Activated T-cell treated with anti-CD3 and anti-CD28 coated beads for 24 hours (primary cell): ENCODE measurements at places on chromosomes 7 and 10.

- no peak for DNase-seq
Observed at GRCh38 chr7:131010717-131011431, 276.9 kb upstream of the KLF14 start.

DNA sequence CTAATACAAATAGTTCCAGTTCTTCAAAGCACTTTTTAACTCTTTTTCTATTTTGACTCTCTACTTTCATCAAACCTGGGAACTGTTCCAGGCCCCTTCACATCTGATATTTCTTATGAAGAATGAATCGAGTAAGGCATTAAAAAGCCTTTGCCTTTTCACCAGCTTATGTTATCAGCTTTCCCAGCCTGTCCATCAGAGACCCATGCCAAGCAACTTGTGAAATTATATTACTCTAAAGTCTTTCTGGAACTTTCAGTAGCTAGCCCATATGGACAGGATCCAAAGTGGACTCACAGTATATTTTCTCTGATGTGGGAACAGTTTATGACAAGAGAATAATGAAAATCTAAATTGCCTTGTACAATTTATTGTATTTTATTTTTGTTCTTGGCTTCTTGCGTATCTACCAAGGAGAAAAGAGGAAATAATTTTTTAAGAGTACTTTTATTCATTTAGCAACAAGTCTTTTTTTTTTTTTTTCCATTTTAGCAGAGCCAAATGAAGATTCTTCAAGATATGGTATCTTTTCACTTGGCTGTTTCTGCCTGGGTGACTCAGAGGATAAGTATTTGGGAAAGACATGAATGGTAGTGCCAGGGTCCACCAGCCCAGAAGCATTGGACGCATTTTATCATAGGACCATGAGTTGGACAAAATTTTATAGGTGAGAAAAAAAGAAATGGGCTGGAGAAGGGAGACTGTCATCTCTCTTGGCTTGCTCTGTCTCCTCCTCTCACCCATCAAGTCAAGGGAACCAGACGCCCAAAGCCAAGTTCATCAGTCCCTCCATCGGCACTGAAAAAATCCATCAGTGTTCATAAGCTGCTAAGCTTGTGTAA is 195.8 kb upstream of the NEBL start:
- DNase-seq = no peak

GRCh38 chr7:67625257-67625737 is 628.7 kb downstream of the TYW1 start:
- no peak for DNase-seq

- DNase-seq = no peak
Observed at GRCh38 chr10:90939648-90940047, 18.8 kb upstream of the ANKRD1 start.

GRCh38 chr10:107898392-107898791 is 733.9 kb upstream of the SORCS1 start:
- DNase-seq = no peak

GRCh38 chr7:77580762-77581350 is 43.8 kb downstream of the PTPN12 start:
- no peak for DNase-seq

- no peak for DNase-seq
Observed at GRCh38 chr7:13904689-13905088, 84.8 kb downstream of the ETV1 start.

DNA sequence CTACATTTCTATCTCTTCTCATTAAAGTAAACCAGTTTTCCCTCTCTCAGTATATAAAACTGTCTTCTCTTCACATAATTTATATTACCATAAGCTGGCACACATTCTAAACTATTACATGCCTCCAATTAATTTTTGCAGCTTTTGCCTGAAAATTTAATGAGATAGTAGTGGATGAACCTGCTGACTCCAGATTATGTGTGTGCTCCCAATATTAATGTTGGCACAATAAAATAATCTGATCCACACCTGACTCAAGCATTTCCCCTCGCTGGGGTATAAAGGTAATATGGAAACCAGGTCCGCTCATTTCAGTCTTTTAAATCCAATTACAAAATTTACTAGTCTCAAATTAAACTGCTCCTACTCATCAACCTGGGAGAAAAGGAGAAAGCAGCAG is 63.4 kb downstream of the CTBP2 start:
- DNase-seq = no peak

DNA sequence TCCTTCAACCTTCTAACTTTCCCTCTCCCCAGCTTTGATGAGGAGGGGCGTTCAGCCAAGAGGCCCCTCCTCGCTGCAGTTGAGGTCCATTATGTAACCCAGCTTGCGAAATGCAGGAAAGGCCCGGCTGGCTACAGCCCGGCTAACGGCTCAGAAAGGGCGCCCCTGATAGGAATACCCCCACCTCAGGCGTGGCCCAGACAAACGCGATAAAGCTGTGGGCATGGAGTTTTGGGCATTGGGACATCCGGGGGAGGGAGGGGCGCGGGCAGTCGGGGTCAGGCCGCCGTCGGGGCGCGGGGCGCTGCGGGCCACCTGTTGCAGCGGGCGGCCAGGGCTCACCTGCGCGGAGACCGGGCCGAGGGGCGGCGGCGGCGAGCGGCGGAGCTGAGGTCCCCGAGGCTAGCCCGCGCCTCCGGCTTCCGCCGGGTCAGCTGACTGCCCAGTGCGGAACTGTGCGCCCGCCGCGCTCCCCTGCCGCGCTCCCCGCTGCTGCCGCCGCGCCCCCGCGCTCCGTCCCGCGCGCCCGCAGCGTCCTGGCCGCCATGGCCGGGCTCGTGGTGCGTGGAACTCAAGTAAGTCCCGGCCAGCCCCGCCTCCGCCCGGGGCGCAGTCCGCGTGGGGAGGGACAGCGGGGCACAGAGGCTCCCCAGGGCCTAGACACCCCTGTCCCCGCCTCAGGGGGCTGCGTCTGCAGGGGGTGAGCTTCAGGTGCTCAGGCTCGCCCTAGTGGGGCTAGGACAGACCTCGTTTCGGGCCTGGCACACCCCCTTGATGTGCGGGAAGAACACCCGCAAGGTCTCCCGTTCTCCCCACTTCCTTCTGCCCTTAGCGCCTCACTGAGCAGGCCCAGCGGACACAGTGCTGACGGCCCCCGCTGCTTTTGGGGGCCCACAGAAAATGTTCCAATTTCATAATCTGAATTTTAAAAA is at the start of gene LRMDA:
LRMDA (plus strand) TSS at position 445 of the 932 bp plus-strand sequence.
- DNase-seq = no peak

DNA sequence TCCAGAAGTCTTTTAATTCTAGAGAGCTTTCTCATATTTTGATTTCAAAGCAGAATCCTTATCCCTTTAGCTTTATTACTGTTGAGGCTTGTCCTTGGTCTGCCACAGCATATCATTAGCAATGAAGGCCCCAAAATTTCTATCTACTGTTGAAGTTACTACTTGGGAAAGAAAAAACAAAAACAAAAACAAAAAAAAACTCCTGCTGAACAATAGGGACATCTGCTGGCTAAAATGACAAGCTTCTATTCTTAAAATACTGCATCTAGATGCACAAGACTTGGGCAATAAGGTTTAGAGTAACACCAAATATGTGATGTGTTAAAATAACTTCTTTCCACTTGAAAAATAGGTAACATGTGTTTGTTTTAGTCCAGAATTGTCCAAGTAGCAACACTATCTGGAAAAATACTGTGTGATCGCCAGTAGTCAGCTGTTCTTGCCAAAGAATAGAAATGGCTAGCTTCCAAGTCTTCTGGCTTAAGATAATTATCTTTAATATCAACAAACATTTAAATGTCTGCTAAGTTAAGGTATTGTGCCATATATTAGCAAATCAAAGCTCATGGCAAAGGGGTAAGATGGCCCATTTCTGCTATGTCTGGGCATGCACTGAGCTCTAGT is 3.8 kb upstream of the DMTF1 start:
- DNase-seq = no peak

DNA sequence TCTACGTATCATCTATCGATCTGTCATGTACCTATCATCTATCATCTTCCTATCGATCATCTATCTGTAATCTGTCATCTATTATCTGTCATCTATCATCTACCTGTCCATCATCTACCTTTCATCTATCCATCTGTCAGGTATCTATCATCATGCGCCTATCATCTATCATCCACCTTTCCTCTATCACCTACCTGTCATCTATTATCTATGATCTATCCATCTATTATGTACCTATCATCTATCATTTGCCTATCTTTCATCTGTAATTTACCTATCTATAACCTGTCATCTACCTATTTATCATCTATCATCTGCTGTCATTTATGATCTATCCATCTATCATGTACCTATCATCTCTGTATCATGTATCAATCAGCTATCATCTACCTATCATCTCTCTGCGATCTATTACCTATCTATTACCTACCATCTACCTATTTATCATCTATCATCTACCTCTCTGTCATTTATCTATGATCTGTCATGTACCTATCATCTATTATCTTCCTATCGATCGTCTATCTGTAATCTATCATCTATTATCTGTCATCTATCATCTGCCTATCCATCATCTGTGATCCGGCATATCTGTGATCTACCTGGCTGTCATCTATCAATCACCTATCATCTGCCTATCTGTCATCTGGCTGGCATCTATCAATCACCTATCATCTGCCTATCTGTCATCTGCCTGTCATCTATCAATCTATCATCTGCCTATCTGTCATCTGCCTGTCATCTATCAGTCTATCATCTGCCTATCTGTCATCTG is 1.6 kb upstream of the VIPR2 start:
- DNase-seq = no peak

DNA sequence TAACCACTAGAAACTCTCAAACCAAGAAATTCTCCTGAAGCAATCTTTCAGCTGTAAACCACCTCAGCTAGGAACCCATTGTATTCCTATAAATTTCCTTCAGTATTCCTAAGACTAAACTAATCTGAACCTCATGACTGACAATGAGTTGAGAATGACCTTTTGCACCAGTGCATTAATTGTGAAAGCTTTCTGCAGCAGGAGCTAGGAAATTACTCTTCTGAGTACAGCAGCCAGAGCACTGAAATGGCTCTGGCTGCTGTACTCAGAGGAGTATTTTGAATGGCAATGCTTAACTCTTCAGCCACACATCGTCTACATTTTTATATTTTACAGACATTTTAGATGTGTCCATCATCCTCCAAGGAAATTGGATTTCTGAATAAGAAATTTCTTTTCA is 109.7 kb downstream of the PCDH15 start:
- DNase-seq = no peak

DNA sequence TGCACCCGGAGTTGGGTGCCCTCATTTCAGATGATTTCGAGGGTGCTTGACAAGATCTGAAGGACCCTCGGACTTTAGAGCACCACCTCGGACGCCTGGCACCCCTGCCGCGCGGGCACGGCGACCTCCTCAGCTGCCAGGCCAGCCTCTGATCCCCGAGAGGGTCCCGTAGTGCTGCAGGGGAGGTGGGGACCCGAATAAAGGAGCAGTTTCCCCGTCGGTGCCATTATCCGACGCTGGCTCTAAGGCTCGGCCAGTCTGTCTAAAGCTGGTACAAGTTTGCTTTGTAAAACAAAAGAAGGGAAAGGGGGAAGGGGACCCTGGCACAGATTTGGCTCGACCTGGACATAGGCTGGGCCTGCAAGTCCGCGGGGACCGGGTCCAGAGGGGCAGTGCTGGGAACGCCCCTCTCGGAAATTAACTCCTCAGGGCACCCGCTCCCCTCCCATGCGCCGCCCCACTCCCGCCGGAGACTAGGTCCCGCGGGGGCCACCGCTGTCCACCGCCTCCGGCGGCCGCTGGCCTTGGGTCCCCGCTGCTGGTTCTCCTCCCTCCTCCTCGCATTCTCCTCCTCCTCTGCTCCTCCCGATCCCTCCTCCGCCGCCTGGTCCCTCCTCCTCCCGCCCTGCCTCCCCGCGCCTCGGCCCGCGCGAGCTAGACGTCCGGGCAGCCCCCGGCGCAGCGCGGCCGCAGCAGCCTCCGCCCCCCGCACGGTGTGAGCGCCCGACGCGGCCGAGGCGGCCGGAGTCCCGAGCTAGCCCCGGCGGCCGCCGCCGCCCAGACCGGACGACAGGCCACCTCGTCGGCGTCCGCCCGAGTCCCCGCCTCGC is at the start of gene EGFR:
EGFR (plus strand) TSS at position 657 of the 830 bp plus-strand sequence. CDS start 261 bp downstream, outside the sequence.
- no peak for DNase-seq

DNA sequence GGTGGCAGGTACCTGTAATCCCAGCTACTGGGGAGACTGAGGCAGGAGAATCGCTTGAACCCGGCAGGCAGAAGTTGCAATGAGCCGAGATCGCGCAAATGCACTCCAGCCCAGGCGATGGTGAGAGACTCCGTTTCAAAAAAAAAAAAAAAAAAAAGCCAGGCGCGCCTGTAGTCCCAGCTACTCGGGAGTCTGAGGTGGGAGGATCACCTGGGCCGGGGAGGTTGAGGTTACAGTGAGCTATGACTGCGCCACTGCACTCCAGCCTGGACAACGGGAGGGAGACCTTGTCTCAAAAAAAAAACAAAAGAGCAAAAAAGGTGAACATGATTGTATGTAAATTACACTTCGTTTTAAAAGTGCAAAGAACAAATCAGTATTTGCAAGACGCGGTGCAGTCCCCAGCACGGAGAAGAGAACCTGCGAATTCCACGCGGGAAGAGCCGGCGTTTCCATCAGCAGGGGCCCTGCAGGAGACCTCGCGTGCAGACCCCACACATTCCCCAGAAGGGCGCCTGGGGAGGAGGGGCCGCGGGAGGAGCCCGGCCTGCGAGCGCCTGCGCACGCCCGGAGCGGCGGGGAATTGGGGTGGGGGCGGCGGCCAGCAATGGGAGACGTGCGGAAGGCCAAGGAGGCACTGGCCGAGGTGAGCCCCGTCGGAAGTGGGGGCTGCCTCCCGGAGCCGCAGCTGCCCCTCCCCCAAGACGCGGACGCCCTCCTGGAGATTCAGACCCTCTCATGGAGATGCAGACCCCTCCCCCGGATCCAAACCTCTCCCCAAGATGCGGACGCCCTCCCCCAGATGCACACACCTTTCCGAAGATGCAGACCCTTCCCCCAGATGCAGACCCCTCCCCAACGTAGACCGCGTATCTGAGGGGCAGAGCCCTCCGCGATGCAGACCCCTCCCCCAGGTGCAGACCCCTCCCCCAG is 16.7 kb upstream of the SUN1 start:
- DNase-seq = no peak

GRCh38 chr10:71863203-71863602 is 12.2 kb upstream of the PSAP start:
- no peak for DNase-seq

DNA sequence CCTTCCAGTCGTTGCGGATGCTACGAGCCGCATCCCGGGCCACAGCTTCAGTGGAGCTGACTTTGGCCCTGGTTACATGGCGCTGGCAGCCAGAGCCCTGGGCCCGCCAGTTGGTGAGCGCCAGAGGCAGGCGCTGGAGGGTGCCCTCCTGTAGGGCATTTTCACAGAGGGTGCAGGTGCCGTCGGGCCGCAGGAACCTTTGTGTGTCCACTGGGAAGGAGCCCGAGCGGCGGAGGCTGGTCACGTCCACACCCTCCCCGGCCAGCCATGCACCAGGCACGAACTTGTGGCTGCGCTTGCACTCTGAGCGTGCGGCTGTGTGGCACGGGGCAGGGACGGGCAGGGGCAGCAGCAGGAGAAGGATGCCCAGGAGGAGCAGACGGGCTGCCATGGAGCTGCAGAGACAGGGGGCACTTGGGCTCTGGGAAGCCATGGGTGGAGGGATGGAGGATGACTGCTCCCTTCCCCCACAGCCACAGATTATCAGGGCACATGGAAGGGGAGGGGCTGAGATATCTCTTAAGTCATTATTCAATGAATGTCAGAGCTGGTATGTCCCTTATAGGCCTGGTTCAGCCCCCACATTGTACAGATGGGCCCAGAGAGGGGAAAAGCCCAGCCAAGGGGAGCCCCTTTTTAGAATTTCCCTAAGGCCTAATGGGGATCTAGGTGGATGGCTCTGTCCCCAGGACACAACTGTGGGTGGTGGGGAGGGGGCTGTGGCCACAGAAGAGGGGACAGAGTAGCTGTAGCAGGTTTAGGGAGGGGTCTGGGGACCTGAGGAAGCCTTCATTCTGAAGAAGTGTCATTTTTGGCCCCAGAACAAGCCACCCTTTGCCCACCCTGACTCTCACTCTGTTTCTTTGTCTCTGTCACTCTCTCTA is 1.8 kb downstream of the PRF1 start:
- DNase-seq = no peak

- DNase-seq = no peak
Observed at GRCh38 chr7:100434297-100435144, 1.8 kb downstream of the PPP1R35 start.
